ENCODE measurements at places on chromosomes 4 and X.

- DNase-seq = no peak
Measured at GRCh38 chrX:69503782-69504625, at the start of gene NALF2. NALF2 (plus strand) TSS chrX:69504326; CDS start chrX:69505283, 957 bp downstream.

DNA sequence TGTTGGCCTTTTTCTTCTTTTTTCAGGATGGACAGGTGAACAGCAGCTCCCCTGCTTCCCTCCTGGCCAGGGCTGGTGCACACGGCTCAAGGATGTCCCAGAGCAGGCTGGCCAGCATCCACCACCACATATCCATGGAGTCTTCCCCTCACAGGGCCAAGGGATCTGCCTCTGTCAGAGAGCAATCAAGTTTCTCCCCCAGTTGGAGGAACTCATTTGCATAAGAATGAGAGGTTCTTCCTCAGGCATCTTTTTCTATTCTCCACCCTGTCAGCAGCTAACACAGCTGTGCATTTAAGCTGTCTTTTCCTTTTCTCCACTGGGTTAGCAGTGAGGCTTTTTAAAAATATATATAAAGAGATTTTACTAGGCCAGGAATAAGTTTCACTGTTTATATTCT lies 143.8 kb downstream of the ANAPC10 start:
- no peak for DNase-seq

DNA sequence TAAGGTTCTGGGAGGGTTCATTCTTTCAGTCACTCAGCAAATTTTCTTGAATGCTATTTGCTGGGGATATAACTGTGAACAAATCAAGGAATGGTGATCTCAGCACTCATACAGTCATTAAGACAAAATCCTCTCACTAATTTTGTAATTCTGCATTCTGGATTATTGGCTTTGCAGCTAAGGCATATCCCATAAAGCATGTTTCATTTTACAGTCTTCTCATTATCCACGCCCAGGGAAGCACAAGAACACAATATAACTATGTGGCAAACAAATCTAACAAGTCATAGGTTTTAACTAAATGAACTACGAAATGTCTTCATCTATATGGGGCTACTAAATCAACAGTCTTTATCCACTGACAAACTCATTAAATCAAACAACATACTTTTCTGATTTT lies 139.9 kb downstream of the CAMK2D start:
- DNase-seq = no peak

DNA sequence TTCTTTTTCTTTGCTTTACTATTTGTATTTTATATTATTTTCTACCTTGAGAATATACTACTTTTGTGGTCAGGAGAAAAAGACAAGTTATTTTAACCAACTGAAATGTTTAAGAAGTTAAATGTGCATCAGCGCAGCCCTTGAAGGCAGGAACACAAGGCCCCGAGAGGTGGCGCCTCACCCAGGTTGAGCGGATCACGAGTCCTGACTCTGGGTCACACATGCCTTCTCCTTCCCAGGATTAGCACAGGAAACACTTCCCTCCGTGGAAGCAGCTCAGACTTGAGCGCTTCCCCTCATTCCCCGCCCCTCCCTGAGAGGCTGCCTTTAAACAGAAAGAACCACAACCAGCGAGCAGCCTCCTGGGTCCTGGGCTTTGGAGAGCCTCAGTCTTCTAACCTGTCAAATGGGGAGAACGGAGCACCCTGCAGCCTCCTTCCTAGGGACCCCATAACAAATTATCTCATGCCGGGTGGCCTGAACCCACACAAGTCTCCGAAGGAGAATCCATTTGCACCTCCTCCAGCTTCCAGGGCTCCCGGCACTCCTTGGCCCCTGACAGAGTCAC lies 217.6 kb downstream of the AFAP1 start:
- no peak for DNase-seq

DNA sequence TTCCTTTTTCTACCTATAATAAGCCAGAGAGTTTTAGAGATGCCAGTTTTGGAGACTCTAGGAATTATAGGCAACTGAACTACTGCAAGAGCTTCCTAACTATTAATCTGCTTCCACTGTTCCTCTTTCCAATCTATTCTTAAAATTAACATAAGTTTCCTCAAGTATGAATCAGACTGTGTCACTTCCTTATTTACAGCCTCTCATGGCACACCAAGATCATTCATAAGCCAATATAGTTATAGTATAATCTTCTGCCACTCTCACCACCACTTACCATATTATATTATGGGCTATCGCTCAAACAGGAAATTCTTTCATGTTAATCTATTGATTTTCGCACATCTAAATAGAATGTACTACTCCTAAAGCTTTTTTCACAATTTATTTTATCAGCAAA lies 383.5 kb downstream of the STPG2 start:
- no peak for DNase-seq

DNA sequence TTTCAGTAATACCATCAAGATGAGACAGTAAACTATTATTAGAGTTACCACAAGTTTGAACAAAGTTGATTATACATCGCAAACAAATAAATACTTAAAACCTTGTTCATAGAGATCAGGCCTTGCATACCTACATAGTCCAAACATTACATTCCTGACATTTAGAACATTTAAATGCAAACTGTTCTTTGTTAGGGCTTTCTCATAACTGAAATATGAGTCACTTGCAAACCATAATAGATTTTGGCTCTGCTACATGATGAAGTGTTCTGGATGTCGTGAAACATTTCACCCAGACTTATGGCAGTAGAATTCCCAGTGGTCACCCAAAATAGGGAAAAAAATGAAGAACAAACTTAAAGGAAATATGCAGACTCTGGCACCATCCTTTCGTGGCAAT lies 75.0 kb downstream of the FAT4 start:
- no peak for DNase-seq

Measured in CD4-positive, alpha-beta T cell treated with Interleukin-4 for 1 hour (primary cell).